Stimulated activated CD4-positive, alpha-beta T cell treated with anti-CD3 and anti-CD28 coated beads, TNF-alpha, amount 100 ng/mL, for 24 hours (primary cell): ENCODE measurements at places on chromosomes 3 and 15.

DNA sequence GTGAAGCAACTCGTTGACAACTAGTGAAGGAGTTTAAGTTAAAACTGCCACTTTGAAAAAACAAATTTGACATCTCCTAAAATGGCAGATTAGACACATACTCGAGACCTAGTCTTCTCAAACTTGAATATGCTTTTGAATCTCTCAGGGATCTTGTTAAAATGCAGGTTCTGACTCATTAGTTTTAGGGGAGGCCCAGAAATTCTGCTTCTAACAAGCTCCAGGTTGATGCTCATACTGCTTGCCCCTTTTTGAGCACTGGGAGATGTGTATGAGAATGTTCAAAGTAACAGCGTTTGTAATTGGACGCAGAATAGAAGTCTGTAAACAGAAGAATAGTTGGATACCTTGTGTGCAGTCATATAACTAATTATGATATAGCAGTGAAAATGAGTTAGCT lies 1.6 kb downstream of the C3orf38 start:
- DNase-seq: no peak

- no peak for DNase-seq
Observed at GRCh38 chr3:40653878-40654277, 129.1 kb downstream of the ZNF621 start.

- no peak for DNase-seq
Observed at GRCh38 chr3:59286791-59287531, 237.1 kb upstream of the CFAP20DC start.

DNA sequence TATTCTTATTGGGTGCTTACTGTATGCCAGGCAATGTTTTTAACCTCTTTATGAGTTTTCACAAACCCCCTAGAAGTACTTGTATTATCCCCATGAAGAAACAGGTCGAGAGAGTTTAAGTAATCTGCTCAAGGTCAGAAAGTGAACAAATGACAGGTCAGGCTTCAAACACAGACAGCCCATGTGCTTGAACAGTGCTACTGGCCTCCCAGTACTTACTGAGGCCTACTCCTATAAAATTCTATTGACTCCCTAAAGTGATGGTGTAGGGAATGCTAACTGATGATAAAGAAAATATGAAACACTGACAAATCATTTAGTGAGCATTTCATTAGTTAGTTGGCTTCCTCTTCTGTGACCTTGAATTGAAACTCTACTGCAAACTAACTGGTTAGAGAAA lies 4.2 kb upstream of the CNBP start:
- no peak for DNase-seq

- DNase-seq: no peak
Observed at GRCh38 chr3:177776661-177777101, 579.4 kb upstream of the TBL1XR1 start.

GRCh38 chr3:37779289-37780152 lies 82.2 kb upstream of the CTDSPL start:
- no peak for DNase-seq

DNA sequence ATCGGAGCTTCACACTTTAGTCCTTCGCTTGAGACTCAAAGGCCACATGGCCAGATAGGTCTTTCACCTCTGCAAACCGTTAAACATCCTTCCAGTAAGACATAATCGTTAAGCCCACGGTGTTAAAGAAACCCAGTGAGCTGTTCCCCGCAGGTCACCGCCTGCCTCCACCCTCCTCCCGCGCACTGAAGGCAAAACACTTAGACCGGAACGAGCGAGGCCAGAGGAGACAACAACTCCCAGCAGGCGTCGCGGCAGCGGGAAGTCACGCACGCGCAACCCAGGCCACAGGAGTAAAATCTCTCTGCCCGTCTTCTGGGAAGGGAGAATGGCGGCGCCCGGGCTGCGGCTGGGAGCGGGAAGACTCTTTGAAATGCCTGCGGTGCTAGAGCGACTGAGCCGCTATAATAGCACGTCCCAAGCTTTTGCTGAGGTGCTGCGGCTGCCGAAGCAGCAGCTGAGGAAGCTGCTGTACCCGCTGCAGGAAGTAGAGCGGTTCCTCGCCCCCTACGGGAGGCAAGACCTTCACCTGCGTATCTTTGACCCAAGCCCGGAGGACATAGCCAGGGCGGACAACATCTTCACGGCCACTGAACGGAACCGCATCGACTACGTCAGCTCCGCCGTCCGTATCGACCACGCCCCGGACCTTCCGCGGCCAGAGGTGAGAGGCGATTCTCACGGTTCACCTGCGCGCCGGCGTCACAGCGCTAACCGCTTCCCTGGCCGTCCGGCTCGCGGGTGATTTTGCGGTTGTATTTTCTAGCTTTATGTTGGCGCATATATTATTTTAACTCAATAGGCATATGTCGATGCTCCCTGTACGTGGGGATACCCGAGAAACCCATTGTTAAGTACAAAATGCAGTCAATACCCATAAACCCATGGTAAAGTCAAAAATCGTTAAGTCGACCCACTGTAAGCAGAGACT lies at the start of gene GTPBP8:
Gene GTPBP8 (plus strand): TSS at position 313 of the 931 bp plus-strand sequence. CDS start 16 bp downstream, at position 329.
- peak; percentile 73 for DNase-seq

- no peak for DNase-seq
Observed at GRCh38 chr3:128415200-128415772, 51.4 kb downstream of the DNAJB8 start.

DNA sequence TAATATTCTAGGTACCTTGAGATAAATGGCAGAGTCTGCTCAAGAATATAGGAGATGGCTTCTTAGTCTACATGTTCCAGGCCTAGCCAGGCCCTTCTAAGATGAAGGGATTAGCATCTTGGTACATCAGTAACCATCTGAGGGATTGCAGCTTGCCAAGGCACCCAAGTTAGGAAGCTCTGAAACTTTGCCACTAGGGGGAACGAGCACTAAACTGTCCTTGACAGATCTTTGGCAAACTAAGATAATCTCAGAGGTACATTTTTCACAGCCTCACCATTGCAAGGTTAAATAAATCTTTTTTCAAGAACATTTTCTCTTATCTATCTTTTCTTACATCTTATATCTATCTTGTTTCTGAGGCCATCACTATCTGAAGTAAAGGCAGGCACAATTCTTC lies 351.2 kb downstream of the RAP2B start:
- no peak for DNase-seq

DNA sequence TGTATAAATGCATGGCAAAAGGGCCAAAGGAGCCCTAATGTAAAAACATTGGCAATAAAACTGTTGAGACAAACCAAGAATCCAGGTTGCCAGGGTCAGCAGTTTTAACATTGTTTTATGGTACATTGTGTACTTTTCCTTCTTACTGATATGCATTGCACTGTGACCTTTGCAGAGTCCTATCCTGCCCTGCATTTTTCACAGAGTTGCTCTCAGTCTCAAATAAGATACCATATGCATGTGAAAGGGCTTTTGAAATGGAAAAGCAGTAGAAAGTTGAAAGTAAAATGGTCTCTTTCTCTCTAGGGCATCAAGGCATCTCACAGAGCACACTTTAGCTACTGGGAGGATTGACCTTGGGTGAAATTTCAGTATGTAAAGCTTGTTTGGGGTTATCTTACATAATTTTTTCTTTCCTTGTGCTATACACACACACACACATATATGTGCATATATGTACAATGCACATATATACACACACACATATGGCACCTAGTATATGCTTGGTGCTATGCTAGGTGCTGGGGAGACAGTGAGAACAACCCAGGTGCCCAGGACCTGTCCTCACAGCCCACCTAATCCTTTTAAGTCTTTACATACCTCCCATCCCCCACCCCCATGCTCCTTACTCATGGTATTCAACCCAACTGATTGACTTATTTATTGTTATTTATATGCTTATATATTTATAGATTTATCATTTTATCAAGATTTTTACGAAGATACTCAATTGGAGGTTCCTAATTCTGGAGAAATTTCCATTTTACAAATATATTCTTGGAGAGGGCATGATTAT lies 1.2 kb upstream of the PPP2R3A start:
- DNase-seq: no peak

GRCh38 chr15:68204361-68204760 lies 771 bp downstream of the CALML4 start:
- DNase-seq: no peak

- no peak for DNase-seq
Observed at GRCh38 chr3:186044968-186045367, 63.9 kb downstream of the ETV5 start.

DNA sequence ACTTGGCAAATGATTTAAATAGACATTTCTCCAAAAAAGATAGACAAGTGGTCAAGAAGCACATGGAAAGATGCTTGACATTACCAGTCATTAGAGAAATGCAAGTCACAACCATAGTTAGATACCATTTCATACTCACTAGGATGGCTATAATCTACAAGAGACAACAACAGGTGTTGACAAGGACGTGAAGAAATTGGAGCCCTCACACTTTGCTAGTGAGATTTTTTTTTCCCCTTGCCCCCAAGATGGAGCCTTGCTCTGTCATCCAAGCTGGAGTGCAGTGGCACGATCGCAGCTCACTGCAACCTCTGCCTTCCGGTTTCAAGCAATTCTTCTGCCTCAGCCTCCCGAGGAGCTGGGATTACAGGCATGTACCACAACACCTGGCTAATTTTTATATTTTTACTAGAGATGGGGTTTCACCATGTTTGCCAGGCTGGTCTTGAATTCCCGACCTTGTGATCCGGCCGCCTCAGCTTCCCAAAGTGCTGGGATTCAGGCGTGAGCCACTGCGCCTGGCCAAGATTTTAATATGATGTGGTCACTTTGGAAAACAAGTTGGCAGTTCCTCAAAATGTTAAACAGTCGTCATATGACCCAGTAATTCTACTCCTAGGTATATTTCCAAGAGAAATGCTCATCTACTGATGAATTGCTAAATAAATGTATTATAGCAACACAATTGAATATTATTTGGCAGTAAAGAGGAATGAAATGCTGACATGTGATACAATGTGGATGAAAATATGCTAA lies 103.3 kb downstream of the ATG7 start:
- no peak for DNase-seq

GRCh38 chr3:177257006-177257405 lies 59.7 kb upstream of the TBL1XR1 start:
- DNase-seq: no peak

GRCh38 chr3:54353546-54353945 lies 231.2 kb downstream of the CACNA2D3 start:
- no peak for DNase-seq

DNA sequence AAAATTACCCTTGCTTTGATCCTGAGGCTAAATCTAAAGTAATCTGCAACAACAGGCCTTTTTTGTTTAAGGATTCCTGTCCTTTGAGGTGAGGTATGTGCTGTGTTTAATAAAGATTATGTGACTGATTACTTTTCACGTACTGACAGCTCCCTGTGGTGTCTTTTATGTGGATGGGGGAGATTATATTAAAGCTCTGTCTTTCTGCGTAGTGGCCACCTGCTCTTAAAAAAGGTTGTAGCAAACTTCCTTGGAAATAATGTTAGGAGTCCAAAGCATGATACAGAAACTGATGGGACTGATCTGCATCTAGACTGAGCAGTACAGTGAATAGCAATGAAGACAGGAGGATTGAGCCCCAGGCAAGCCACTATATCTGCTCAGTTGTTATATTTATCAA lies 453.0 kb upstream of the GOLIM4 start:
- DNase-seq: no peak

- DNase-seq: no peak
Observed at GRCh38 chr15:47422881-47423665, 294.2 kb upstream of the SEMA6D start.

DNA sequence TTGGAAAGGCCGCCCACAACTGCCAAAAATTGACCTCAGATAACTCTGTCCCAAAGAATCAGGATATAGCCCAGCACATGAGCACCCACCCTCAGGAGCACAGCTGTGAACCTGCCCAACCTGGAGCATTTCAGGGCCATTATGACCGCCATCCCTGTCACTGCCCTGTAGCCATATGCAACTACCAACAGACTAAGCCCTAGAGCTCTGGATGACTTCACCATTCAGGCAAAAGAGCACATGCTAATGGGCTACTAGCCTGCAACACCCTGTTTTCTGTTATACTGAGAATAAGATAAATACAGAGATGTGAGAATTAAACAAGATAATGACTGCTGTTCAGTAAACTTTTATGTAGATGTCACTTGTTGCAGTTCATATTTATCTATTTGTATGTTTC lies 45.0 kb downstream of the TXNRD3 start:
- no peak for DNase-seq

DNA sequence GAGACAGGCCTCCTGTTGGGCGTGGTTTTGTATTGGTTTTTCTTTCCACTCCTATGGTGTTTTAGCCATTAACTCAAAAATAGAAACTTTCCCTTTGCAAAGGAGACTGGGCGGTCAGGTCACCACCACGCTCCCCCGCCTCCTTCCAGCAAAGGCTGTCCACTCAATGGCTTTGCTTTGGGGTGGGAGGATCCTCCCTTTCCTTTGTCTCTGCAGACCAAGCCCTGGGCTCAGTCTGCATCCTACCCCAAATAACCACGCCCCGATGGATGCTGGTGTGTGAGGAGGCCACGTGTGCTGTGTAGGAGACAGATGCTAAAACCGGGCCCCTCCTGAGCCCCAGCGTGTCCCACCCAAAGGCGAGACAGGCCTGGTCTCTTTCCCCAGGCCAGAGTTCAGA lies 68.5 kb downstream of the GRIP2 start:
- no peak for DNase-seq

GRCh38 chr15:58616171-58616570 lies 133.3 kb downstream of the ADAM10 start:
- DNase-seq: no peak

DNA sequence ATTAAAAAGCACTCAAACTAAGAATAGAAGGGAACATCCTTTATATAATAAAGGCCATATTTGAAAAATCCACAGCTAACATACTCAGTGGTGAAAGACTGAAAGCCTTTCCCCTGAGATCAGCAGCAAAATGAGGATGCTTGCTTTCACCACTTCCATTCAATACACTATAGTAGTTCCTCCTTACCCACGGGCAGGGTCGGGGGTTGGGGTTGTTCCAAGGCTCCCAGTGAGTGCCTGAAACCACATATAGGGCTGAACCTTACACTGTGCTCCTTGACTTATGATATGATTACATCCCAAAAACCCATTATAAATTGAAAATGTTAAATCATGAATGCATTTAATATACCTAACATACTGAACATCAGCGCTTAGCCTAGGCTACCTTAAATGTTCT lies 37.7 kb downstream of the ALDH1L1 start:
- no peak for DNase-seq

- no peak for DNase-seq
Observed at GRCh38 chr3:146164971-146165769, 4.2 kb upstream of the PLOD2 start.

- DNase-seq: no peak
Observed at GRCh38 chr3:127299276-127299675, 11.4 kb upstream of the PRR20G start.

DNA sequence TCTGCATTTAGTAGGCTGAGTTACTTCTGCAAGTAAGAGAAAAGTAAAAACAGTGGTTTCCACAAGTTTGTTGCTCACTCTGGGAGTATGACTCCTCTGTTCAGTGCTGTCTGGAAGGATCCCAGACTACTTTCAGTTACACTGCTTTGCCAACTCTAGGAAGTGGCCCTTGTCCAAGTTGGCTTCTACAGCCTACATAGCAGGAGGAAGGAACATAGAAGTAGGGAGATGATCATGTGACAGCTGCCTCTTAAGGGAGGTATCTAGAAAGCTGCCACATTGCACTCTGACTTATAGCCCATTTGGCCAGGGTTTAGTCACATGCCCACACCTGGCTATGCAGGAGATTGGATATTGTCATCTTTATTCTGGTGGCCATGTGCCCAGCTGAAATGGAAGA lies 298.1 kb downstream of the NSUN3 start:
- no peak for DNase-seq
